ENCODE measurements at places on chromosomes 5 and 9.
A peak's percentile ranks its signal among the peaks of the same experiment; 100 is the strongest.

GRCh38 chr5:181114844-181115778, 15.9 kb downstream of the OR2V1 start:
- H3K4me1 ChIP-seq, result no peaks in the 10 kb centered on the region
- no peak for DNase-seq
- no peak overlapping the region for H3K27ac ChIP-seq

DNA sequence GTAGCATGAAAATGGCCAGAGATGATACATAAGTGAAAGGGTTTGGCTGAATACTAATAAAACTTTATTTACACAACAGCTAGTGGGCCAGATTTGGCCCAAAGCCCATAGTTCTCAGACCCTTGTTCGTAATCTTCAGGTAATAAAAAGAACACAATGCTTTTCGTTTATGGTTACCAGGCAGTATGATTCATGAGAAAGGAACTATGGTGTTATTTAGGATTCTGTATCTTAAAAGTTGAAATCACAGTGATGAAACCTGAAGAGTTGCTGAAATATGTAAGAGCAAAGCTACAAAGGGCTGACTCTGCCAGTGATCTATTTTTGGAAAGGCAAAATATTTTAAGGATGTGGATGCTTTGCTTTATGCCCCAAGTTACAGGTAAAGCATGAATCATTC, 192.7 kb downstream of the SMC2 start:
- H3K4me3 ChIP-seq, result no peak overlapping the region
- H3K27ac ChIP-seq, result no peak overlapping the region
- no peak for DNase-seq

GRCh38 chr5:23820765-23821471, 313.5 kb downstream of the PRDM9 start:
- no peaks in the 10 kb centered on the region for H3K4me1 ChIP-seq
- H3K4me3 ChIP-seq, result no peak overlapping the region
- DNase-seq, result no peak
- no peak overlapping the region for H3K27ac ChIP-seq
- no peaks in the 10 kb centered on the region for H3K27me3 ChIP-seq

GRCh38 chr5:118397236-118397635, 591.1 kb downstream of the DTWD2 start:
- no peaks in the 10 kb centered on the region for H3K4me1 ChIP-seq
- no peaks in the 10 kb centered on the region for H3K27me3 ChIP-seq
- H3K27ac ChIP-seq, result no peak overlapping the region
- no peak overlapping the region for H3K4me3 ChIP-seq
- no peaks in the 10 kb centered on the region for H3K36me3 ChIP-seq

DNA sequence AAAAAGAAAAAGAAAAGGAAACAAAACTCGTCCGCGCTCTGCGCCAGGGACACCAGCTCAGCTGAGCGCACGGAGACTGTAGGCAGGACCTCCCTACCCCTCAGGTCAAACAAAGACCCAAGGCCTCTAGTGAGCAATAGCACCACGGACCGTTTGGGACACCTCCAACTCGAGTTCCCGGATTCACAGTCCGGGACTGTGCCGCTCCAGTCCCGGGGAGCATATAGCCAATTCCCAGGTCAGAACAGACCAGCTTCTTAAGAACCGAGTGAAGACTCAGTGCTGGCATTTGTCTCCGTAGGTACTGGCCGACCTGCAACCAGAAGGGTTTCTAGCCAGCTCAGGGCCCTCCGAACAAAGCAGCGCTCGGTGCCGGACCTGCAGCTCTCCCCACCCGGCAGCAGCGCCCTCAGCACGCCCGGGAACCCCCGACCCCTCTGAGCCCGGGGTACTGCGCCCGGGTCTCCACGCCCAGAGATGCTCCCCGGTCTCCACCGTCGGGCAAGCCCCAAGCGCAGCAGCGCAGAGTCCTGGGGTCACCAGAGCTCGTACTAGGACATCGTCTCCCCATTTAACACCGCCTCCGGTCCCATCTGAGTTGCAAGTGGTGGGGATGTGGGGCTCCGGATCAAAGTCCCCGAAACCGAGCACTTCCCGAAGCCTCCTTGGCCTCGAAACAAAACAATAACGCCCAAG, 591 bp downstream of the ABCA1 start:
- peak; percentile 78 for DNase-seq
- peaks cover 4% of the 10 kb centered on the region for H3K4me1 ChIP-seq
- H3K4me3 ChIP-seq, result peak overlapping the region; percentile 74
- peak overlapping the region; percentile 65 for H3K27ac ChIP-seq
- no peaks in the 10 kb centered on the region for H3K36me3 ChIP-seq
- H3K27me3 ChIP-seq, result no peaks in the 10 kb centered on the region

GRCh38 chr5:14665949-14666348, 1.4 kb downstream of the OTULIN start:
- peak; percentile 77 for DNase-seq
- peak overlapping the region; percentile 75 for H3K4me3 ChIP-seq
- H3K36me3 ChIP-seq, result no peaks in the 10 kb centered on the region
- peaks cover 27% of the 10 kb centered on the region for H3K4me1 ChIP-seq
- H3K27ac ChIP-seq, result peak overlapping the region; percentile 97

DNA sequence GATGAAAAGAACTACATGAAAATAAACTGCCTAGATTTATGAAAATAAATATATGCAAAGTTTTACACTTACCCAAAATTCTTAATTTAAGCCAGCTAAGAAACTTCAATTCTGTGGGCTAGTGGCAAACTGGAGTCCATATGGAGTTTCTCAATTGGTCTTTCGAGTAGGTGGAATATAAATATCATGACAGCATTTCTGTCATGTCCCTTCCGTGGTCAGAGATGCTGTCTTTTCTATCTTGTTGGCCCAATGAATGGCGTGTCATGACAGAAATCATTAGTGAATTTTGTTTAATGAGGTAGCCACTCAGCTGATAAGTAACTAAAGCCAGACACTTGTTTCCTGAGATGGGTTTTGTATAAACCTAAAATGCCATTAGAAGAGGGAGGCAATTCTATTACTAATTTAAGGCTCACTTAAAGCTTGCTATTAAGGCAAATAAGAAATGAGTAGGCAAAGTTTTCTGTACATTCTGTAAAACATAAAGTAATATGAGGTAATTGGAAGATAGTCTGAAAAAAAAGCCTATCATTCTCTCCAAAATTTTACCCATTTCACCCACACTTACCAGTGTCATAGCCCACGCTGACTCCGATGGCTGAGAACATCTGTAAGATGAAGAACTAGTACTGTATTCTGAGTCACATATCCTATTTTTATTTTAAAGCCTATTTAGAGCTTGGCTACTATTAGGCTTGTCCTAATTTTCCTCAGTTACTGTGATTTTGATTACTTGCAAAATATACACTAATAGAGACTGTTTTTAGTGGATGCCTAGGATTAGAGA, 419.3 kb upstream of the MEF2C start:
- no peaks in the 10 kb centered on the region for H3K36me3 ChIP-seq
- H3K27ac ChIP-seq, result no peak overlapping the region

- no peaks in the 10 kb centered on the region for H3K27me3 ChIP-seq
- no peaks in the 10 kb centered on the region for H3K4me1 ChIP-seq
- no peak overlapping the region for H3K4me3 ChIP-seq
- no peak overlapping the region for H3K27ac ChIP-seq
These were observed 97.7 kb downstream of the GDNF start for GRCh38 chr5:37742111-37742510.

GRCh38 chr5:128579093-128579492, 41.0 kb upstream of the FBN2 start:
- no peaks in the 10 kb centered on the region for H3K4me1 ChIP-seq
- H3K36me3 ChIP-seq, result no peaks in the 10 kb centered on the region
- no peaks in the 10 kb centered on the region for H3K27me3 ChIP-seq
- H3K4me3 ChIP-seq, result no peak overlapping the region
- H3K27ac ChIP-seq, result no peak overlapping the region

DNA sequence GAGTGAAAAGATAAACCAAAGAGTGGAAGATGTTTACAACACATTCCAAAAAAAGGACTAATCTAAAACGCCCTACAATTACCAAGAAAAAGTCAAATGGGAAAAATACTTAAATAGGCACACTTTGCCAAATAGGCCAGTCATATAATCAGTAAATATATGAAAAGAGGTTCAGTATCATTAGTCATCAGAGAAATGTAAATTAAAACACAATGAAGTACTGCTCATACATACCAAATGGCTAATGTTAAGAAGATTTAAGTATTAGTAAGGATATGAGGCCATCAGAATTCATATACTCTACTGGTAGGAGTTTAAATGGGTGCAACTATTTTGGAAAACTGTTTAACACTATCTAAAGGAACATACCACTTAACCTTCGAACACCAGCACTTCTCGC, 47.6 kb downstream of the ZDHHC21 start:
- no peaks in the 10 kb centered on the region for H3K4me1 ChIP-seq
- no peaks in the 10 kb centered on the region for H3K27me3 ChIP-seq
- no peaks in the 10 kb centered on the region for H3K36me3 ChIP-seq
- H3K27ac ChIP-seq, result no peak overlapping the region
- no peak for DNase-seq

DNA sequence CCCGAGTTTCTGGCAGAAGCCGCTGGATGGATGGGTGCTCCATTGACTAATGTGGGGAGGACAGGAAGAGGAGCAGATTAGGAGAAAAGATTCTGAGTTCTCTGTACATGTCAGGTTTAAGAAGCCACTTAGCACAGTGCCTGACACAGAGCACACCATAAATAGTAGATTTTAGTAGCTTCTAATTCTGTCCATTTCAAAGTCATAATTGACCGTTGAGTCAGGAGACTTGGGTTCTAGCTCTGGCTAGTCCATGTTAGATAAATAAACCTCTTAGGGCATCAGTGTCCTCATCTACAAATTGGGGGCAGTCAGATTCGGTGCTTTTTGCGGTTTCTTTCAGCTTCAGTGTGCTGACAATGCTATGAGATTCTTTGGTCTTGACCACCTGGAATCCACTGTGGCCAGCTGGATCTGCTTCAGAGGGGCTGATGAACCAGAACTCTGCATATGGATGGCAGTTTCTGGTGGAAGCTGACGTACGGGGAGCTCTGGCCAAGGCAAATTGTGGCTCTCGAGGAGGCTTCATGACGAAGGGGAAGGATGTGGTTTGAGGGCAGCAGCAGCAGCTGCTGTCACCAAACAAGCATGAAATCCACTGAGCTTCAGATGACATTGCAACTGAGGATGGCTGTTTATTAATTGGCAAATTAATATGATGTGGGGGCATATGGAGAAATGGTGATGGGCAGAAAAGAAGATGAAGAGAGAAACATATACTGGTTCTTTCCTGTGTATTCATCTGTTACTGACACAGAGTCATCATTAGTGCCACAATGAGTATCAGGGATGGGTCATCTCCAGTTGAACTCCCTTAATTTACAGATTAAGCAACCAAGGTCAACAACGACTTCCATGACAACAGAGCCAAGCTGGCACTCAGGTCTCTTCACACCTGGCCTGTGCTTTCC, 134.4 kb downstream of the AOPEP start:
- H3K4me1 ChIP-seq, result peaks cover 14% of the 10 kb centered on the region
- no peaks in the 10 kb centered on the region for H3K27me3 ChIP-seq
- peak; percentile 51 for DNase-seq
- no peak overlapping the region for H3K4me3 ChIP-seq

- no peak overlapping the region for H3K4me3 ChIP-seq
- no peak overlapping the region for H3K27ac ChIP-seq
- DNase-seq, result no peak
- H3K36me3 ChIP-seq, result no peaks in the 10 kb centered on the region
- H3K27me3 ChIP-seq, result no peaks in the 10 kb centered on the region
These were observed 272.0 kb downstream of the PDE4D start for GRCh38 chr5:59621477-59621876.
